ENCODE measurements at places on chromosomes 3 and 15.
A peak's percentile ranks its signal among the peaks of the same experiment; 100 is the strongest.

GRCh38 chr3:18046131-18046915 lies 303.9 kb upstream of the TBC1D5 start:
- DNase-seq = no peak

DNA sequence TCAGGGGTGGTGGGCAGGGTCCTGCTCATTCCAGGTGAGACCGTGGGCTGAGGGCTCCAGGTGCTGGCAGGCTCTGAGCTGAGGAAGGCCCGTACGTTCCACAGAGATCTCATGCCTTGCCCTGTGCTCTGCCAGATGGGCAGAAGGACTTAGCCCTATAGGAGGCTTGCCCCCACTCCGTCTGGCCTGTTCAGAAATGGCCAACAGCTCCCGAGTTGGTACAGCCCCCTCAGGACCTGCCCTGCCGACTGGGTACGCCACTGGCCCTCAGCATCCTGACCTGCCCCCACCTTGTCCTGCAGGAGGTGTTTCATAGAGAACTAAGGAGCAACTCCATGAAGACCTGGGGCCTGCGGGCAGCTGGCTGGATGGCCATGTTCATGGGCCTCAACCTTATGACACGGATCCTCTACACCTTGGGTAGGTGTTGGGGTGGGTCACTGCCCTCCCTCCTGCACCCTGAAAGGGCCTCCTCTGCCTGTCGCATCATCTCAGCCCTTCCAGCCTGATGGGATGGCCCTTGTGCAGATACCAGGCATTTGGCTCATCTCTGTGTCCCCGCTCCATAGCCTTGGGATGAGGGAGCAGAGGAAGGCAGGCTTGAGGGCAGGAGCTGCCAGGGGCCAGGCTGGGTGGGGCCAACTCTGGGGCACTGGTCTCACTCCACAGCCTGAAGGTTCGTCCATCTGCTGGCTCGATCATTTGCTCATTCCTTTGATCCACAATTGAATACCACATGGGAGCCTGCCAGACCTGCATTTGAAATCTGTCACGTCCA lies 14.2 kb downstream of the TMEM43 start:
- no peak for DNase-seq

DNA sequence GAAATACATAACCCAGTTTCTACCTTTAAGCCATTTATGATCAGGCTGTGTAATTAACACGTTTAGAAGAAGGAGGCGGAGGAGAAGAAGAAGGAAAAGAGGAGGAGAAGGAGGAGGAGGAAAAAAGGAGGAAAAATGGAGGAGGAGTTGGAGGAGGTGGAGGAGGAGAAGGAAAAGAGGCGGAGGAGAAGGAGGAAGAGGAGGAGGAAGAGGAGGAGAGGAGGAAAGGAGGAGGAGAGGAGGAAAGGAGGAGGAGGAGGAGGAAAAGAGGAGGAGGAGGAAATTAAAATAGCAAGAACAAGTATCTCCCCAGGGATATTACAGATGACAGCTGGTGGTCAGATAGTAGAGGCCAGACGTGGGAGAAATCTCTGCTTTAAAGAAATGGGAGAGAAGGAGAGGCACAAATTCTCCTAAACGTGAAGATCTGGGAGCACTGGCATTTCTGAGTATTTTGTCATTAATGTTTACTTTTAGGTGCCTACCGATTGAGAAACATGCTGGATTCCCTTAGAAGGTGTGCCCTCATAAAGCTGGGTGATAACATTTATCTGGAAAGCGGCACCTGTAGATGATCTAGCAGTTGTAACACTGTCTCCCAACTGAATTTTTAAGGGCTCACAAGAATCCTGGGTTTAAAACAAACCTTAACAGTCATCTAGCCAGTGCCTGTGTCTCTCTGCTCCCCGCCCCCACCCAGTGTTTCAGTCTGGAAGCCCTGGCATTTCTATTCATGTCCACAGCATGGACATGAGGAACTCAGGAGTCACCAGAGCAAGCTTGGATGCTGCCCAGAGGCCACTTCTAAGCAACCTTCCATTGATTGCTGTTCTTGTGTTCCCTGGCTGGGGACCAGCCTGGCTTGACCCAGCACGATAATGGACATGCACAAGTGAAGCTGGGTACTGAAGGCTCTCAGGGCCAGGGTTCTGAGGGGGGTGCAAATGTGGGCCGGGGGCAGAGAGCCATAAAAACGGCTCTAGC lies 75.2 kb downstream of the CHRNA7 start:
- no peak for DNase-seq

DNA sequence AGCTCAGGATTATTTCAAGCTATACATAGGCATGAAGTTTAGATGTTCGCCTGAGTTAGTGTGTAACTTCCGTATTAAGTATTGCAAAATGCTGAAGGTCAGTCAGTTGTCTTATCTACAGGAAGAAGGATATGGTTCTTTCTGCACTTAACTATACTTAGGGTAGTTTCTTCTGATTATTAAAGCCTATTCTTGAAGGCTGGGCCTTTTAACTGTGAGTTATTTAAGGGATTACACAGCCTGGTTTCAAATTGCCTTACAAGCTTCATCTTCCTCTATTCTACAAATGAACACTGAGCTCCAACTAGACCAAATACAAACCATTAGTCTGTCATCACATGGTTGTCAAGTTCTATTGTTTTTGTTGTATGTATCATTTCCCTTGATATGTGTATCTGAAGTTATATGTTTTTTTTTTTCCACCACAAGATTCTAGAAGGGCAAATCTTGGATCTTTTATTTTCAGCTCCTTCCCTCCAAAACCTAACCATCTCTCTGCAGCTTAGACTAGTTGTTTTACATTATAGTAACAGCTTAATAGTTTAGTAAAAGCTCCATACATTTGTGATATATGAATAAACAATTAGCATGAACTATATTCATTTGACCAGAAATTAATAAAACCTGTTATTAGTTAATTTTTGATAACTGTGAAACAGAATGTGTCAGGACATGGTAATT lies 272.9 kb upstream of the KCNMB2 start:
- peak; percentile 71 for DNase-seq

DNA sequence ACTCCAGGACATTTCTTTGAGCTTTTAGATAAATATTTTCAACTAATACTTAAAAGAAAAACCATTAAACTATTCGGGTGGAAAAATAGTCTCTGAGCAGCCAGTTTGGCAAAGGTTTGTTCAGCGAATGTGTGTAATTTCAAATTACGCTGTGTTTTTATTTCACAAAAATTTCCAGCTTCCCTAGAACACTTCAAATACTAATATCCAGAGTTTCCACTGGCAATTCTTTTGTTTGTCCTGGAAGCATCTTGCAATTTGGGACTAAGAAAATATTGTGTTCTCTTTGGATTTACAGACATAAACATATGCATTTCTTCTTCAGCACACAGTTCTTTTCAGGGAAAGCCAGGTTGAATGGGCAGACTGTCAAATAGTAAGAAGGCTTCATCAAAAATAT lies 61.9 kb downstream of the MDFIC2 start:
- no peak for DNase-seq

- DNase-seq = no peak
Measured at GRCh38 chr15:68485721-68486360, 53.9 kb upstream of the ITGA11 start.

- DNase-seq = no peak
Measured at GRCh38 chr3:53131096-53131495, 861 bp upstream of the RFT1 start.

GRCh38 chr15:77311020-77311419 lies 108.9 kb downstream of the PEAK1 start:
- DNase-seq = no peak

GRCh38 chr3:128253150-128253549 lies 99.9 kb downstream of the EEFSEC start:
- DNase-seq = no peak

- no peak for DNase-seq
Measured at GRCh38 chr3:84275532-84275931, 683.3 kb upstream of the CADM2 start.

GRCh38 chr3:151209654-151210053 lies 6.6 kb upstream of the GPR171 start:
- DNase-seq = no peak

GRCh38 chr3:171788546-171789351 lies 21.5 kb downstream of the PLD1 start:
- peak; percentile 60 for DNase-seq

GRCh38 chr3:143084856-143085731 lies 34.5 kb upstream of the CHST2 start:
- DNase-seq = peak; percentile 75

- DNase-seq = no peak
Measured at GRCh38 chr3:61927332-61927731, 366.0 kb downstream of the PTPRG start.

DNA sequence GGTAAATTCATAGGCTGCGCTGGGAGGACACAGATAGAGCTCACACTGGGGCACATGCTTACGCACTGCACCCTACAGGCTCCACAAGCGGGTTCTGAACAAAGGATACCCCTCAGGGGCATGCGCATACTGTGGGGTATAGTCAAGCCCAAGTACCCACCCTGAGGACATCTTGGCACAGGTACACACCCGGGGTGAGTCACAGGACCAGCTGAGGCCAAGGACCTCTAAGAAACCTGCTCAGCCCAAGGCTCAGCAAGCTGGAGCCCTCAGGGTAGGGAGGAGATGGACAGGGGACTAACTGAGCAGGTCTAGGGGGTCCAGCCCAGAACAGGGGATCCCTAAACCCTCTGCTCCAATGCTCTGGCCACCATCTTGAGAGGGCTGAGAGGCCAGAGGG lies 3.3 kb downstream of the SHISA5 start:
- no peak for DNase-seq

DNA sequence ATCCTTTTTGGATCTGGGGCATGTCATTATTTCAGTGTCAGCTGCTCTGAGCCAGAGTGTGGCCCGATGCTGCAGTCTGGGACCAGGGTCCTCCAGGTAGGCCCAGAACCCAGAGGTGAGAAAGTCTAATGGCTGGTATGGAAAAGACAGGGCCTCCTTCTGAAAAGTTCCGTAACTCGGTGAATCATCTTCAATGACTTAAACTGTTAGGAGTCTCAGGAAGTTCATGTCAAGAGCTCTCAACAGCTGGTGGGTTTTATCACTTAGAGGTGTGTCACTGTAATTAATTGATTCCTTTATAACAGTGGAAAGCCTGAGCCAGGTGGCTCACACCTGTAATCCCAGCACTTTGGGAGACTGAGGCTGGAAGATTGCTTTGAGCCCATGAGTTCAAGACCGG lies 28.5 kb upstream of the PDE8A start:
- DNase-seq = no peak

- peak; percentile 86 for DNase-seq
Measured at GRCh38 chr3:189041482-189042090, 130.2 kb upstream of the TPRG1 start.

DNA sequence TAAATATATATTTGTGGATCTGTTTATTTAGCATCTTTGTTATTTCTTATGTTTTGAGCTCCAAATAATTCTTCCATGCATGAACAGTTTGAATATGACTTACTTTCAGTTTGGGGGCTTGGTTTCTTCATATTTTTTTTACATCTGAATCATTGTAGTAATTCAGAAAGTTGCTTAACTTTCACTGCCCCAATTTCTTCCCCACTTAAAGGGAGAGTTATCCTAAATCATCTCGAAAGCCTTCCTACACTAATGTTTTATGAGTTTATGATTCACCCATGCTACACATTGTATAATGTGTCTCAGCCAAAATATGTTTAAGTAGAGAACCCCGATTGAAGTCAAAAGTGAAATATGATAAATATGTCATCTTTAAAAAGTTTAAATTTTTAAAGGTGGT lies 47.8 kb downstream of the SPRED1 start:
- no peak for DNase-seq

DNA sequence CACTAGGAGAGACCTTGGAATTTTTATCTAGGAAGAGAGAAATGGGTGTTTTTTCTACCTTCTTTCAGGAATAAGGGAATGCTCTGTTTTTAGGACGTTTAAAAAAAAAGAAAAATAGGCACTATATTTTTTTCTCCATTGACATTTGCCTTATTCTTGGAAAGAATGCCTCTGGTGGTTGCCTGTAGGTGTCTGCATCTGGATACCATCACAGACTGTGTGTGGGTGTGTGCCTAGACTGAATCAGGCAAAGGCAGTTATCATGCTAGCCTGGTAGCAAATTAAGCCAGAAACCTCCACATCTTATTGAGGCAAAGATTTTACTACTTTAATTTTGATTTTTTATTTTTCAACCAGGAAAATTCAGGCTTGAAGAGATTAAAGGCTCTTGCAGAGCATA lies 513.6 kb upstream of the KCNMB2 start:
- DNase-seq = no peak

DNA sequence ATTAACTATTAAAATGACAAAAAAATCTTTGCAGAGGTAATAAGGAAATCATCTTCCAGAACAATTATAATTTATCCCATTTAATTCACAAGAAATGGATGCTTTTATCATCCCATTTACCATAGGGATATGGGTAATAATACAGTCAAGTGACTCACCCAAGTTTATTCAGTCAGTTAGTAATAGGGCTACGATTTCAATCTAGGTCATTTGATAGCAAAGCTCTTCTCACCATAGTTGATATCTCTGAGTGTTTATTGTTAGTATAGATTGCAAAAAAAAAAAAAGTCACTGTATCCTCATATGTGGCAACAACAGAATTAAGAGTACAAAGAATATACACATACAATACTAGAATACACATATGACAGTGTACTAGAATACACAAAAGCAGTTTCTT lies 797.1 kb downstream of the ROBO1 start:
- DNase-seq = no peak

DNA sequence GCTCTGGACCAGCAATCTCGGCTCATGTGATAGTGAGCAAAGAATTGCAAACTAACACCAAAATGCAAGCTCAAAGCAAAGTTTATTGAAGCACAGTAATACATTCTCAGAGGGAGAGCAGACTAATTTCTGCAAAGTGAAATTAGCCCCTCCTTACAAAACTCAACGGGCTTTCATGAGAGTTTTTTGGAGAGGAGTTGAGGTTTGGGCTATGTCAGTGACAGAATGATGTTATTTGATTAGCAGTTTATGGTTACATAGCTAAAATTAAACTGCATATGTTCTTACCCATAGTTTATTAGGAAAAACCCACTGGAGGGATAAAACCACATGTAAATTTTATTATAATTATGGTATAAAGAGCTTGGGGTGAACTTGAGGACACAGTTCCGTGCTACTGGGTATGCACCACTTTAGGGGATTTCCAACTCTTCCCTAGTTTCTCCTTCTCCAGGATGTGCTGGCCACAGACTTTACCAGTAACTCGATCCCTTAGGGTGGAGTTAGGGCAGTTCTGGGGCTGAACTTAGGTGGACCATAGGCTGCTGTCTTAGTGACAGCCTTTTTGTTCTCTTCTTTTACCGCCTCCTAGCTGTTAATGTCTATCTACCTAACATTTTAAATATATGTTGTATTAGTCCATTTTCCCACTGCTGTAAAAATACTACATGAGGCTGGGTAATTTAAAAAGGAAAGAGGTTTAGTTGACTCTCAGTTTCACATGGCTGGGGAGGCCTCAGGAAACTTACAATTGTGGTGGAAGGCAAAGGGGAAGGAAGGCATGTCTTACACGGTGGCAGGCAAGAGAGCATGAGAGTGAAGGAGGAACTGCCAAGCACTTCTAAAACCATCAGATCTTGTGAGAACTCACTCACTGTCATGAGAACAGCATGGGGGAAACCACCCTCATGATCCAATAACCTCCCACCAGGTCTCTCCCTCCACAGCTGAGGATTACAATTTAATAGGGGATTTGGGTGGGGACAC lies 8.9 kb upstream of the AADACL2 start:
- no peak for DNase-seq
